ENCODE measurements at places on chromosomes 5 and 9.

- no peak for DNase-seq
These were observed 822 bp downstream of the DENND4C start for GRCh38 chr9:19231126-19231903.

DNA sequence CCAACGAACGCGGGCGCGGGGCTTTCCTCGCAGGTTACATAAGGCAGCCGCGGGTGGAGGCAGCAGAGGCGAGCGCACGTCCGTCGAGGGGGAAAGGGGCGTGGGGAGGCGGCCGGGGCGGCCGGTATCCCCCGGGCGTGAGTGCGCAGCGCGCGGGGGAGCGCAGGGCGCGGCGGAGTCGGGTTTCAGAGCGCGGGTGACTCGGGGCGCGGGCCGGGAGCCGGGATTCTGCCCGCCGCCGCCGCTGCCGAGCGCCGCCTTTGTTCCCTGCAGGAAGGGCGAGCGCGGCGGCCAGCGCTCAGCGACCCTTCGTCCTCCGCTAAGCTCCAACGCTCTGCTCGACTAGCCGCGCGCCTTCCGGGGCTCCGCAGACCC, at the start of gene COL15A1:
TSS of gene COL15A1 (plus strand) at position 226 of the 375 bp plus-strand sequence. CDS start 155 bp downstream, outside the sequence.
- peak; percentile 49 for DNase-seq

- no peak for DNase-seq
These were observed 5.5 kb upstream of the COL27A1 start for GRCh38 chr9:114149765-114150340.

- DNase-seq = no peak
These were observed 201.3 kb upstream of the CLINT1 start for GRCh38 chr5:158060212-158060611.

GRCh38 chr9:137298401-137299202, 3.5 kb downstream of the NRARP start:
- no peak for DNase-seq

DNA sequence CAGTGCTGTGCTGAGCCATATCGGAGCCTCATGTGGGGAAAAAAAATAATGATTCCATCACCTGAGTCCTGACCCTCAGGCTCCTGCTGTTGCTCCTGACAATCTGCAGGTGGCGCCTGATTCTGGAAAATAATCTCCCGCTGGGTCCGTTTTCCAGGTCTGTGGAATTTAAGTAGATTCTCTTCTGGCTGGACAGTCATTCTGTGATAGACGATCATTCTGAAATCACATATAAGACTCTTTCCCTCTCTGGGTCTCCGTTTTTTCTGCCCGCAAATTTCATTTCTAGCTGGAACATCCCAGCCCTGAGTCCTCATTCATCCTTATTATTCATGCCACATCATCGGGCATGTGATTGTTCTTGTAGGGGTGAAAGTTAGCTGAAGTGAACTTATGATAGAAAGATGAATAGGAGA, 22.1 kb upstream of the STXBP1 start:
- DNase-seq = no peak

- DNase-seq = no peak
These were observed 34.9 kb upstream of the FCHO2 start for GRCh38 chr5:72920690-72921502.

DNA sequence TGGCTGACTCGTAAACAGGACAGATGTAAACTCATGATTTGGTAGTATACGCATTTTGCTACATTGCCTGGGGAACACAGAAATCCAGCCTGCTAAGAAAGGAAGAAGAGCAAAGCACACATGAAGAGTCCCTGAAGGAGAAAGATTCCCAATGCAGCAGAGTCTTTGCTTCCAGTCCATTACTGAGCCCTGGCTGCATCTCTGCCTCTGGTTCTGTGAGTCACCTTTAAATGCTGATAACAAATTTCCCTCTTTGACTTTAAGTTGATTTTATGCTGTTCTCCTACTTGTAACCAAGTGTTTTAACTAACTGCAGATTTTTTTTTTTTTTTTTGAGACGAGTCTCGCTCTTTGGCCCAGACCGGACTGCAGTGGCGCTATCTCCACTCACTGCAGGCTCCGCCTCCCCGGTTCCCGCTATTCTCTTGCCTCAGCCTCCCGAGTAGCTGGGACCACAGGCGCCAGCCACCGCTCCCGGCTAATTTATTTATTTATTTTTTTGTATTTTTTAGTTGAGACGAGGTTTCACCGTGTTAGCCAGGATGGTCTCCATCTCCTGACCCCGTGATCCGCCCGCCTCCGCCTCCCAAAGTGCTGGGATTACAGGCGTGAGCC, 8.5 kb upstream of the PRXL2C start:
- no peak for DNase-seq

GRCh38 chr9:133051281-133051900, 10.4 kb upstream of the CEL start:
- DNase-seq = no peak

DNA sequence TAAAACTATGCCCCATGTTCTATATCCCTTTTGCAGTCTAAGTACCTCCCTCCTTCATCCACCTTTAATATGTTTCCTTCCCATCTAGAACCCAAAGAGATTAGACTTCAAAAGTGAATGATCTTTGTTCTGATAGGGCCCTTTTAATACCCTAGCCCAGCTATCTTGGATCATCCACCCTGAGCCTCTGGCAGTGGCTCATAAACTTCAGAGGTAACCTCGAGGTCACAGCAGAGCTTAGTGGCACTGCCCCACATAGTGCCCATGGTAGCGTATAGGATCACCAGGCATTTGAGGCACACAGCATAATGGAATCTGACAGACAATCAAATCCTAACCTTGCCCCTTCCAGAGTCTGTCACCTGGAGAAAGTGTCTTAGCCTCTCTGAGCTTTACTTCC, 15.8 kb downstream of the ADRB2 start:
- no peak for DNase-seq

All from left ventricle myocardium inferior (tissue), 1 donor.